ENCODE measurements at places on chromosomes 5 and 9.

GRCh38 chr9:87670572-87671264 lies 55.2 kb upstream of the CTSL start:
- DNase-seq = no peak

DNA sequence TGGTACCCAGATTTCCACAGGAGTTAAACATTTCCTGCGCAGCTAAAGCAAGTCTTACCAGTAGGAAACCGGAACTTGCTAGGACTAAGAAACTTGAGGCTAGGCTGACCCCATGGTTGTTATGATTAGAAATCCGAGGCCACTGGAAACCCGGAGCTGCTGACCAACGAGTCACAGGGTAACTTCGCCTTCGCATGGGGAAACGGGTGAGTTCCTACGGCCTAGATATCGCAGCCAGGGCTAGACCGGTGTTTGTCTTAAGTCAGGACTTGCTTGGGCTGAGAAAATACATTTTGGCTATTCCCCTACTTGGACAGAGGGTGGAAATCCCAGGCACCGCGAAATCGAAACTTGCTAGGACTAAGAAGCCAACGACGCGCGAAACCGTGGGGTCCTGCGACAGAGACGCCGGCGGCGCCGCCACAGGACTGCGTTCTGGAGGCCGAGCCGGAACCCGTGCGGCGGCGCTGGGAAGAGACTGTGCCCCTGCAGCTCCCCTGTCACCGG lies 1.6 kb upstream of the ANXA2R start:
- DNase-seq = no peak

GRCh38 chr5:16037121-16037845 lies 142.3 kb downstream of the MARCHF11 start:
- no peak for DNase-seq

DNA sequence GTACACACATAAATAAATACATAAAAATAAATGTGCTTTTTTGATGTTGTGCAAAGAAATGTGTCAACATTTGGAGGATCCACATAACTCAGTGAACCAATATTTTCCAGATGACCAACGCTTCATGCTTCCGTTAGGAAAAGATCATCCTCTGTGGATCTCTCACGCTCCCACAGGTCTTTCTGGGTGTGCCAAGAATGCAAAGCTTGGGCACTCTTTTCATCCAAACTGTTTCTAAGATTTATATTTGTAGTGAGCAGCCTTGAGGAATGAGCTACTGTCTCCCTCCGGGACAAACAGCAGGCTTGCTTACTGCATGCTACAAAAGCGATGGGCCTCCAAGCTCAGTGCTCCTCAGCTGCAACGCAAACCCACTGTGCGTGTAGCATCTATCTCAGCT lies 46.2 kb upstream of the RUFY1 start:
- no peak for DNase-seq

GRCh38 chr9:129832982-129833381 lies 2.1 kb downstream of the C9orf78 start:
- DNase-seq = no peak

- DNase-seq = no peak
Observed at GRCh38 chr9:70136632-70137031, 93.0 kb downstream of the MAMDC2 start.

DNA sequence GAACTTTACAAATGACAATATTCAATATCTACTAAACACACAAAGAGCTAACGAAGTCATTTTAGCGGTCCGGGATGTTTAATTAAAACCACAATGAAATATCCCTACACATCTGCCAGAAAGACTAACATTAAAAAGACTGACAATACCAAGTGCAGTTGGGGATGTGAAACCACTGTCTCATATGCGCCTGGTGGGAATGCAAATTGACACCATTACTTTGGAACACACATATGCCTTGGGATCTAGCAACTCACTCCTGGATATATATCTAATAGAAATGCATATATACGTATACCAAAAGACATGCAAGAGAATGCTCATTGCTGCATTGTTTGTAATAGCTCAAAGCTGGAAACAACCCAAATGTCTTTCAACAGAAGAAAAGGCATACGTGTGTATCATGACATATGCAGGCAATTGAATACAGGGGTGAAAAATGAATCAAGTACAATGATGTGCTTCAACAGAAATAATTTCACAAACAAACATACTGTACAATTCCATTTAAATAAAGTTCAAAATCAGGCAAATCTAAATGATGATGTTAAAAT lies 153.3 kb downstream of the CARTPT start:
- no peak for DNase-seq

DNA sequence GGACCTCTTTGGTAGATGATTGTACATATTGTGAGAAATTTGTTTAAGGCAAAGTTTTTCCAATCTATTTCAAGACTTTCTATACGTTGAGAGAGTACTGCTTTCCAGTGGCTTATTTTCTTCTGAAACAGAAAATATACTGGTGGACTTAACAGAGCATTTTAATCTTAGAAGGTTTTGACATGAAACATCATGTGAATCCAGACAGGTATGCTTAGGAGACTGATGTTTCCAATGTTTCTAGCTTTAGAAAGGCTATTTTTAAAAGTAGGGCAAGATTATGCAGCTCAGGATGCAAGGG lies 71.0 kb downstream of the PIK3R1 start:
- no peak for DNase-seq

GRCh38 chr5:139903795-139904565 lies 108.4 kb downstream of the PSD2 start:
- DNase-seq = no peak

DNA sequence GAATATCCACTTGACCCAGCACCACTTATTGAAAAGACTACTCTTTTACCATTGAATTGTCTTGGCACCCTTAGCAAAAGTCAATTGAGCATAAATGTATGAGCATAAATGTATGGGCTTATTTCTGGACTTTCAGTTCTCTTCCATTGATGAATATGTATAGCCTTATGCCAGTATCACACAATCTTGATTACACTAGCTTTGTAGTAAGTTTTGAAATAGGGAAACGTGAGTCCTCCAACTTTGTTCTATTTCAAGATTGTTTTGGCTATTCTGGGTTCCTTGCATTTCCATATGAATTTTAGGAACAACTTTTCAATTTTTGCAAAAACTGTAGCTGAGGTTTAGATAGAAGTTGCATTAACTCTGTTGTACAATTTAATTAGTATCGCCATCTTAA lies 601.0 kb downstream of the TLE1 start:
- no peak for DNase-seq

DNA sequence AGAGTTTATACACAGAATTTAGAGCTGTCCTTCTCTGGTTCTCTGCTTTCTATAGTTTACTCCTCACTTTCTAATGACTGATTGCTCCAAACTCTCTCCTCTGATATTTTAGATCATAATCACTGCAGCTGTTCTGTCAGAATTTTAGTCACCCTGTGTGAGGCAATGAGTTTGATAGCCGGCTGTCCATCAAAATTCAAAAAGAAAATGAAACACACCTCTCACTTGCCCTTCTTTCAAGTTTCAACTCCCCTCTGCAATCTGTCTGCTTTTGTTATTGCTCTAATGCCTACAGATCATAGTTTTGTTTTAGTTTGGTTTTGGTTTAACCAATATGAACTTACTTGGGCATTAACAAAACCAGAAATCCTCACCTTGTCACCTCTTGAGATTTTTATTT lies 23.3 kb upstream of the ABLIM3 start:
- no peak for DNase-seq

GRCh38 chr9:136963341-136963740 lies 11.3 kb downstream of the LCN12 start:
- no peak for DNase-seq
